ENCODE measurements at places on chromosomes 1 and 21. TPM values are rescaled to one million over a fixed set of nuclear protein-coding genes. Genes with fewer than 3 reads are reported as not detected.

- no peak for DNase-seq
These were observed 213.3 kb downstream of the TRABD2B start for GRCh38 chr1:47783638-47784496.

DNA sequence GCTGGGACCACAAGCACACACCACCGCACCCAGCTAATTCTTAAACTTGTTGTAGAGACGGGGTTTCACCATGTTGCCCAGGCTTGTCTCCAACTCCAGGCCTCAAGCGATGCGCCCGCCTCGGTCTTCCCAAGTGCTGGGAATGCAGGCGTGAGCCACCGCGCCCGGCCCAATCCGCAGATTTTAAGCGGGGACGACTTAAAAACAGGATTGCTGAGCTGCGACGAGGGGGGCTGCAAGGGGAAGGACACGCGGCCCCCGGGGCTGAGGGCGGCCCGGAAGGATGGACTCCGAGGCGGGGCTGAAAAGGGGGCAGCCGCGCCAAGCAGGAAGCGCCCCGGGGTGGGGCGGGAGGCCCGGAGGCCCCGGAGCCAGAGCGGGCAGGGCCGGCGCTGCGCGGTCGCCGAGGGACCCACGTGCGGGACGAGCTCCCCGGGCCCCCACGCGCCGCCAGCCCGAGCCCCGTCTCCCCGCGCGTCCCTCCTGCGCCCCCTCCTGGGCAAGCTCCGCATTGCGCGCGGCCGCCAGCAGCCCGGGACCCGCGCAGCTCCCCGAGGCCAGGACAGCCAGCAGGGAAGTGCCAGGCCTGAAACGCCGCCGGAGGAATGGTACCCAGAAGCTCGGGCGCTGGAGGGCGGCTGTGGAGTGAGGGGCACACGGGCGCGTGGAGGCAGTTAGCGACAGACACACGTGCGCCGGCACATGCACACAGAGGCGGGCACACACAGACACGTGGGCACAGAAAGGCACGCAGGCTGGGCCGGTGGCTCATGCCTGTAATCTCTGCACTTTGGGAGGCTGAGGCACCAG is 5.5 kb upstream of the PRKCZ start:
- DNase-seq: peak; percentile 52

The OR2L8 gene
- total RNA-seq: not detected

DNA sequence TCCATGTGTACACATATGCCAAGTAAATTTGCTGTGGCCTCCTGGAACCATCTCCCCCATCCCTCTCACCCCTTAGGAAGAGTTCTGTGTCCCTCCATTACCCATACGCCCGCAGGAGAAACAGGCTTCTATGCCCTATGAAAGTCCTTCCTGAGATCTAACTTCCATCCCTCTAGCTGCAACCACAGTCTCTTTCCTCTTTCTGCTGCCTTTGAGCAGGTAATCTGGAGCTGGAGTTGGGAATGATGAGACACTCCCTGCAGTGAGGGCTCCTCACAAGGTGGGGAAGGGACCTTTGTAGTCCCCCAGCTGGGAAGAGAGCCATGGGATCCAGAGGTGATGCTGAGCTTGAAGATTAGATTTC is 2.0 kb upstream of the KCNQ4 start:
- DNase-seq: no peak

DNA sequence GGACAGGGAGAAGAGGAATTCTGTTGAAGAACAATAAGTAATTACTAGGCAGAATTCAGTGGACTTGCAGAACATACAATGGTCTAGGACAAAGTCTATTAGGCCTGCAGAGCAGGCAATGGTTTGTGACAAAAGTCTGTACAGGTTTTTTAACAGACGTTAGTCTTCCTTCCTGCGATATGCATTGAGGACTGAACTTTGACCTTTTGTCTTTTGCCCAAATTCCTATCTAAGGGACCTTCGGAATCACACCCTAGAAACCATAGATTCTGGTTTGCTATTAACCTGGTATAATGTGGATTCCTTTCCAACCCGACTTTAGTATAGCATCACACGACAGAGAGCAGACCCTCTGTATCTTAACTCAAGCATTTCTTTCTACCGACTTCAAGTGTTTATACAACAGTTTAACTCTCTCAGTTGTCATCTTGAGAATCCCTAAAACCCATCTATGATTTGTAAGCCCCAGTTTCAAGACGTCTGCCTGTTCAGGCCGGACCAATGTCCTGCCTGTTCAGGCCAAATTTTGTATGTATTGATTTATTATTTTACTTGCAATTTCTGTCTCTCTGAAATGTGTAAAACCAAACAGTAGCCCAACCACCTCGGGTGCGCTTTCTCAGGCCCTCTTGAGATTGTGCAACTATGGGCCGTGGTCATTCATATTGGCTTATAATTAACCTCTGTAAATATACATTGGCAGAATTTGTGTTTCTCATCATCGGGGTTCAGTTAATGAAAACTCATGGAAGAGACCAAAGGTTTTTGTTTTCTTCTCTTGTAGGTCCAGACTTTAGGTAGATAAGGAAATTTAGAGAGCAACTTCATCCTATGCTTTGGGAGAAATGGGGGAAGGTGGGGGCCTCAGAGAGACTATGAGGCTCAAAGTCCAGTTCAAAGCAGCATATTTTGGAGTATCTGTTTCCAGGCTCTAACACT is 76.9 kb upstream of the TNFSF18 start:
- no peak for DNase-seq

The SPATA46 gene
- total RNA-seq: not detected

DNA sequence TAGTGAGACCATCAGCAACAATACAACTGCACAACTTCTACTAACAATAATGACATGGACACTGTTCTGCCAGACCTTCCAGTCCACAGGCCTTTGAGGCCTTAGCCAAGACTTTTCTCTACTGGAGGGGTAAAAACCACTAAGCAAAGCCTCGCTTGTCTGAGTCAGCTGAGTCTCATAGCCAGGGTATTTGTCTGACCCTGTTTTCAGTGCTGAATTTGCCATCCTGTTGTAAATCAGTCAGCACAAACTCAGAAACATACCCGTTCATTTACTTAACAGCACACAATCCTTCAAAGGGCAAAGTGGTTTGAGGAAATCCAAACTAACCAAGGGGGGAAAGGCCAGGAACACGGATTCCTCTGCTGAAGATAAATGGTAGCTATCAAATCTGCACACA is 537.8 kb downstream of the SMYD3 start:
- DNase-seq: no peak

GRCh38 chr21:17270229-17270628 is 242.6 kb upstream of the CXADR start:
- DNase-seq: peak; percentile 46

The SHE gene
- 0.03 TPM for total RNA-seq

GRCh38 chr21:33817663-33818451 is 97.7 kb downstream of the ATP5PO start:
- DNase-seq: no peak

- peak; percentile 77 for DNase-seq
These were observed 140.1 kb upstream of the FMN2 start for GRCh38 chr1:239951511-239952140.

- DNase-seq: no peak
These were observed 128.3 kb upstream of the KCNE2 start for GRCh38 chr21:34235514-34235913.

GRCh38 chr1:181324797-181325616 is 158.3 kb upstream of the CACNA1E start:
- no peak for DNase-seq

GRCh38 chr21:30044447-30045064 is 104.8 kb upstream of the GRIK1 start:
- DNase-seq: peak; percentile 44

DNA sequence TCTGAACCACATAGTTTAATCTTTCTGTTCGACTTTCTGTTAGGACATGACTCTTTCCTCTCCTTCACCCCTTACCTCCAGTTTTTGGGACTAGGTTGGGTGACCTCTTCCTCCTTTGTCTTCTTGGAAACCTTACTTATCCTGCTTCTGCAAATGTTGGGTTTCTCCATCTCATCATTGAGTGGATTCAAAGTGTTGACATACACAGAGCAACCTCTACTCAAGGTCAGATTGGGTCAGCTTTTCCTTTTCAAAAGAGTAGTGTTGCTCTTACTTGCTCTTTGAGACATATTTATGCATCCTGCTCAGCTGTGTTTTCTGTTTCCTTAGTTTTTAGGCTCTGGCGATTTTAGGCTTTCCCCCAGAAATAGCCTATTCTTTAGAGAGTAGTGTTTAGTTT is 3.7 kb downstream of the CAMTA1 start:
- DNase-seq: no peak

GRCh38 chr1:211420845-211421454 is 71.0 kb downstream of the RD3 start:
- DNase-seq: no peak

GRCh38 chr1:117606649-117607430 is 992 bp downstream of the TENT5C start:
- no peak for DNase-seq

DNA sequence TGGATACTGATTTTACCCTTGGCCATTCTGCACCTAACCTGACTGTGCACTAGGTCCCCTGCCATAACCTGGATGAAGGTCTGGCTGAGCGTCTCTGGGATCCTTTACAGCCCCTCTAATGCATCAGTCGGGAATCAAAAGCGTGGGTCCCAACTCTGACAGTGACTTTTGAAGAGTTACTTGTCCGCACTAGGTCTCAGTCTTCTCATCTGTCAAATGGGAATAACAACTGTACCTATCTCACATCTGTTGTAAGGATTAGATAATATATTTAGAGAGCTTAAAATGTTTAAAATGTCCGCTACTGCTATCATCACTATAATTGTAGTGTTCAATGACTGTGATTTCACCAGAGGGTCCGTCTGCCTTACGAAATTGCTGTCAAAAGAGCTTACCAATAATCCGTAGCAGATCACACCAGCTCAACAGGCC is 746 bp downstream of the TADA1 start:
- no peak for DNase-seq

DNA sequence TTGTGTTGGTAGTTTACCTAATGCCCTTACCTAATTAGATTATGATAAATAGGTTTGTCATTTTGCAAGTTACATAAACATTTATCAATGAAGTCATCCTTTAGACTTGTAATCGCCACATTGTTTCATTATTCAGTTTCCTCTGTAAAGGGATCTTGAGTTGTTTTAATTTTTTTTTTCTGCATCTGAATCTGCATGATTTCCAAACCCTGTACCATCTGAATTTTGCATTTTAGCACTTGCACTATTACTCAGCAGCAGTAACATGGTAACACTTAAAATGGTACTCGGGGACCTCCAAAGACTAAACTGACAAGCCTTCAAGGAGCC is 12.4 kb downstream of the TARDBP start:
- DNase-seq: no peak

The S100A12 gene
- not detected for total RNA-seq

DNA sequence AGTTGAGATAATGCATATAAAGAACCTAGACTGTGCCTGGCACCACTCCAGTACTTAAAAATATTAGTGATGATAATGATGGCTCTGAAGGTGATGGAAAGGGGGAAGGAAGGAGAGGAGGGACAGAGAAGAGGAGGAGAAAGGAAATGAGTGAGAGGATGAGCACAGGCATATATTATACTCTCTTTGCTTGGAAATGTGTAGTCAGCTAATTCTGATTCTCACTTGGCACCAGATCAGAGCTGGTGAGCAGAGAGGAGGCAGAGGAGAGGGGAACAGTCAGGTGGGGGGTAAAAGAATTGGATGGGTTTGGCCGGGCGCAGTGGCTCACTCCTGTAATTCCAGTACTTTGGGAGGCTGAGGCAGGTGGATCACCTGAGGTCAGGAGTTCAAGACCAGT is 24.3 kb upstream of the MYOC start:
- DNase-seq: no peak

GRCh38 chr1:178502856-178503255 is 6.1 kb upstream of the CLEC20A start:
- no peak for DNase-seq

The PLD5 gene
- total RNA-seq: not detected

DNA sequence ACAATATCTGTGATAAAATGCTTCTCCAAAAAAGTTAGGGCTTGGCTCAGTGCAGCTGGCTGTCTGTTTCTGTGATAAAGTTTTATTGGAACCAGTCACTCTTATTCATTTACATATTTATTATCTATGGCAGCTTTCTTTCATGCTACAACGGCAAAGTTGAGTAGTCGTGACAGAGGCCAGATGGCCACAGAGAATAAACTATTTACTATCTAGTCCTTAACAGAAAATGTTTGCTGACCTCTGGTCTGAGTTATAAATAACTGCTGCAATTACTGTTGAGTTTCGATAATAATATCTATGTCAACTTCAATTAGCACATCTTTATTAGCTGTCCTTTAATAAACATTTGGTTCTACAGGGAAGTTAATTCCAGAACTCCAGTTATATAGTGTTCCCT is 180.2 kb upstream of the RUNX1 start:
- DNase-seq: no peak

DNA sequence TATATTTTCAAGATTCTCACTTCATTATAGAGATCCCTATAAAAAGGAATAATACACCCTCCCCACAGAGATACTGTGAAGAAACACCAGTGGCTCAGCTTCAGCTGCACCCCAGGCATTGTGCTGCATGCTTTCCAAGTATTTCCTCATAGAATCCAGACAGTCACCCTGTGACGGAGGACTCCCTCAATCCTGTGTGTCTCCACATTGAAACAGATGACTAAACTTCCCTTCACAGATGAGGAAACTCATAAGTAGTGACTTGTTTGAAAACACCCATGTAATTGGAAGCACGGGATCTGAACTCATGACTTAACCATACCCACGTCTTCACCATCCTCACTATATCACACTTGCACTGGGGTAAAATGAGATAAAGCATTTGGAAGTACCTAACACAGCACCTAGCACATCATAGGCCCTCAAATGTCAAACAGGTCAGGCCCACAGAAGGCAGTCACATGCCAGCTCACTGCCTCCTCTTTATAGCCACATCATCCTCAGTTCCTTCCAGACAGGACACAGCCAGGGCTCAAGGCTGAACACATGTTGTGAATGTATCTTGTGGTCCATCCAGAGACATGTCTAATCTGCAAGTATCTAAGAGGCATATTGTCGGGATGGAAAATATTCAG is 55.2 kb downstream of the GPR161 start:
- peak; percentile 70 for DNase-seq

DNA sequence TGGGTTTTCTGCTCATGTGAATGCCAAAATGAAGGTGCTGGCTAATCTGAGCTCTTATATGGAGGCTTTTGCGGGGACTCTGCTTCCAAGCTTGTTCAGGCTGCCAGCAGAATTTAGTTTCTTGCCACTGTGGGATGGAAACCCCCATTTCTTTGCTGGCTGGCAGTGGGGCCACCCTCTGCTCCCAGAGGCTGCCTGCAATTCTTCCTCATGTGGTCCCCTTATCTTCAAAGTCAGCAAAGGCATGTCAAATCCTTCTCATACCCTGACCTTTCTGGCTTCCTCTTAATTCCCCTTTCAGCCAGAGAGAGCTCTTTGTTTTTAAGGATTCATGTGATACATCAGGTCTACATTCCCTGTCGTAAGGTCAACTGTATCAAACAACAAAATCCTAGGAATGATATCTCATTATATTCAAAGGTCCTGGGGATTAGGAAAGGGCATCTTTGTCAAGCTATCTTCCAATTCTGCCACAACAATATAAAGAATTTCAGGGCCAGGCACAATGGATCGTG is 5.2 kb upstream of the GPR161 start:
- peak; percentile 97 for DNase-seq

DNA sequence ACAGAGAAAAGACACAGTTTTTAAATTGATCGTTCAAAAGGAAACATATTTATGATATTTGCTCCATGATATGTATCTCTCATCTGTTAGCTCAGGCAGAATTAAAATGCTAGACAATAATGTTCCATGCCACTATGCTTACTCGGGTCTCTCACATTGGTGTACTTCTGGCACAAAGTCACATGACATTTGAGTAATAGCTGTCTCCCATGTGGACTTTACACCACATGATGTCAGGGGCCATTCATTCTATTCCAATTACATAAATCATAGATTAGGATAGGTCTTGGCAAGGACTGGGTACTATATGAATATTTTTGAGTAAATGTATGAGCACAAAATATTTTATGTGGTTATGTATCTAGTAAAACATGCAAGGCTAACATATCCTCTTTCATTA is 648.4 kb downstream of the PLA2G4A start:
- DNase-seq: peak; percentile 51

The SPATA45 gene
- total RNA-seq: 0.40 TPM

All from SK-MEL-5 (cell line).